GM23338 (cell line): ENCODE measurements at places on chromosomes 16 and 17.

- DNase-seq, result no peak
- H3K4me1 ChIP-seq, result no peaks in the 10 kb centered on the region
- H3K4me3 ChIP-seq, result no peak overlapping the region
- H3K36me3 ChIP-seq, result no peaks in the 10 kb centered on the region
Measured at GRCh38 chr16:57021757-57022156, 32.4 kb downstream of the NLRC5 start.

GRCh38 chr16:63581570-63581969, 1540.3 kb downstream of the CDH11 start:
- no peak for DNase-seq
- no peaks in the 10 kb centered on the region for H3K36me3 ChIP-seq
- peaks cover 13% of the 10 kb centered on the region for H3K4me1 ChIP-seq
- no peaks in the 10 kb centered on the region for H3K27me3 ChIP-seq
- H3K4me3 ChIP-seq, result no peak overlapping the region

DNA sequence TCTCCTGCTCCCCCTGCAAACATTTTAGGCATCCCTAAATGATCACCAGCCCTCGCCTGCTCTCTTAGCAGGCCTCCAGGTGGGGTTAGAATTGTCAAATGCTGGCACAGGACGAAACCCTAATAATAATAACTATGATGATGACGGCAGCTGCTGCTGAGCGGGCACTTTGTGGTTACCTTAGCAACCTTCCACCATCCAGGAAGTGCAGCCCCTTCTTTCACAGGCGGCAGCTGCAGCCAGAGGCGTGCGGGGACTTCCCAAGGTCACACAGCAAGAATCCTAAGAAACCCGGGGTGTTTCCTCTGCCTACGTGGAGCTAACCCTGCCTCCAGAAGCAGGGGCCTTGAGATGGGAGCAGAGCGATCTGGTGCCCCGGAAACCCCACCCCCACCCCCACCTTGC, 22.4 kb upstream of the EIF1 start:
- H3K36me3 ChIP-seq, result no peaks in the 10 kb centered on the region
- peak; percentile 50 for DNase-seq
- no peak overlapping the region for H3K27ac ChIP-seq
- H3K4me1 ChIP-seq, result peaks cover 13% of the 10 kb centered on the region; the same call in 1 of the 2 replicates
- H3K27me3 ChIP-seq, result no peaks in the 10 kb centered on the region

DNA sequence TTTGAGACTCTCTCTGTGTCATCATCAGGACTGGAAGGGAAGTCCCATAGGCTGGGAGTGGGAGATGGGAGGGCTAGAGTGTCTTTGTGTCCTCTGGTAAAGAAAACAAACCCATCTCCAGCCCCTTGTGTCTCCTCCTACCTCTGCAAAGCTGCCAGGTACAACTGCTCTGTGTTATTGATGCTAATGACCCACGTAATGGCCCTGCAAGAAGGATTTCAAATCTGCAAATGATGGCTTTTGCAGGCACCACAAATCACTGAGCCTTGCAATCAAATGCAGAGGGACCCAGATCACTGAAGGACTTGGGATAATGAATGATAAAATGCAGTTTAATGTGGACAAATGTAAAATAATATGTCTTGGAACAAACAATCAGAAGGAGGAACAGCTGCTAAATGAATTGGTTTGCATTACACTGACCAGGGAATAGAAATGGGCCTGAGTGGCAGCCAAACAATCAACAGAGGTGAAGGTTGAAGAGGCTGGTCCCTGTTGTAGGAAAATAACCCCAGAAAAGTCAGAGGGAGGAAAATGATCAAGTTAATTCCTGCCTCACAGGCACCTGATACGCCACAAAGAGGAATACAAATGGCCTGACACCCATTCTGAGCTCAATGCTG, 425.1 kb downstream of the UTP18 start:
- DNase-seq, result no peak
- H3K4me3 ChIP-seq, result no peak overlapping the region
- H3K27me3 ChIP-seq, result no peaks in the 10 kb centered on the region
- no peaks in the 10 kb centered on the region for H3K36me3 ChIP-seq
- peaks cover 6% of the 10 kb centered on the region; the same call in 1 of the 2 replicates for H3K4me1 ChIP-seq

GRCh38 chr17:45787044-45787443, 2.9 kb downstream of the CRHR1 start:
- H3K27me3 ChIP-seq, result peaks cover 55% of the 10 kb centered on the region
- H3K4me3 ChIP-seq, result no peak overlapping the region
- H3K27ac ChIP-seq, result no peak overlapping the region
- no peaks in the 10 kb centered on the region for H3K36me3 ChIP-seq

GRCh38 chr17:37168731-37169353, 206.9 kb upstream of the C17orf78 start:
- H3K4me1 ChIP-seq, result peaks cover 53% of the 10 kb centered on the region
- no peaks in the 10 kb centered on the region for H3K27me3 ChIP-seq
- H3K4me3 ChIP-seq, result no peak overlapping the region
- no peak for DNase-seq
